ENCODE measurements at places on chromosomes 5 and 9.

GRCh38 chr9:69260161-69260560 lies 64.9 kb upstream of the ENTREP1 start:
- no peak for DNase-seq

DNA sequence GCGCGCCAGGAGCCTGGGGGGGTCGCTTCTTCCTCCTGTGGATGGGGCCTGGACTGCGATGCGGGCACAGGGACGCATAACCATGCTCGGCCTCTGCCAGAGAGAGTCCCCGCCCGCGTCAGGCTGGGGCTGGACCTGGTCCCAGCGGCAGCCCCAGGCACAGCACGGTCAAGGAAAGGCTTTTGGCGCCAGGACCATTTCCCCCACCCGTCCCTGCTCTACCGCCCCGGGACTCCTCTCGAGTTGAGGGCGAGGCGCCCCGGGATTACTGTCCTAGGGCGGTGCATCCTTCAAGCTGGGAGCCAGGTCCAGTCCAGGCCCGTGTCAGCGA lies 341 bp downstream of the MXD3 start:
- DNase-seq, result peak; percentile 23

- no peak for DNase-seq
Measured at GRCh38 chr9:79396168-79396567, 175.6 kb upstream of the TLE4 start.

- no peak for DNase-seq
Measured at GRCh38 chr9:106885451-106885850, 22.5 kb downstream of the ZNF462 start.

- DNase-seq, result no peak
Measured at GRCh38 chr5:166505544-166505943, 1785.9 kb upstream of the WWC1 start.

GRCh38 chr5:67465537-67466207 lies 269.1 kb upstream of the CD180 start:
- DNase-seq, result no peak

GRCh38 chr9:123957731-123958130 lies 27.8 kb upstream of the DENND1A start:
- no peak for DNase-seq

DNA sequence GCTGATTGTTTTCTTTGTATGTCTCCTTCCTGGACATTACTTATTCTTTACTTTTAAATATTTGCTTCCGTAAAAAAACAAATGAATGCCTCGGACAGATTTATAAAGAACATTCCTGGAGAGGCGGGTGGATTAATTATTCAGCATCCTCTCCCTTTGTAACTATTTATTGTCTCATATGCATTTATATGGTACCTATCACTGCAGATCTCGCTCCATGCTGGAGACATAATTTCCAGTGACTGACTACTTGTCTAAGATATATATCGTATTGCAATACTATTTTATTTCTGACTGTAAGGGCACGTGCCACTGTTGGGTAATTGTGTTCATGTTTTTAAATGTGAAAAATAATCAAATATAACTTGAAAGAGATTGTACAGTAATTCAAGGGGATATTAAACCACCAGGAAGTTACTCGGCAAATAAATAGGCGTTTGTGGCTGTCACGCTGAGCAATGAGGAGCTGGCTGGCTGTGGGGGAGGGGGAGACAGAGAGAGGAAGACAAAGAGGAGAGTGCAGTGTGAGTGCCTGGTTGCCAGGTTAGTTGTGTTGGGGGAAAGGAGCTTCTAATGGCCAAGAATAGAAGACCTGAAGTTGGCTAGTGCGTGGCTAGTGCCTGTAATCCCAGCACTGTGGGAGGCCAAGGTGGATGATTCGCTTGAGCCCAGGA lies 131.8 kb upstream of the GABRP start:
- no peak for DNase-seq

DNA sequence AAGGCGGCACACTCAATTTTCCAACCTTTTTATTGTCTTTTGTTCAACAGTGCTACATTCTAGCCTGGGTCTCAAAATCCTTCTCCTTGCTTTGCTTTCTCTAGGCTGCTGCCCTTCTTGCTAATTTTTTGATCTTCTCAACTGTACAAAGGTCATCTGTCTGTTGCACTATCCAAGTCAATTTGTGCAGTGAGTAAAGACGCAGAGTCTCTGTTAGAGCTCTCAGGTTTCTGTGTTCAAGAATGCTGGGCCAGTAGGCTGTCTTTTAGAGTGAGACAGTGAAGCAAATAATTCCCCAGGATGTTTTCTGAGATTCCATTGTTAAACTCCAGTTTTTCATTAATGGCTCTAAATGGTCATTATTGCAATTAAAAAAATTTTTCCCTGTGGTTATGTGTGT lies 255.7 kb upstream of the ACTBL2 start:
- no peak for DNase-seq
